ENCODE measurements at places on chromosomes 4 and X.

- no peak for DNase-seq
These were observed 170.9 kb downstream of the IL15 start for GRCh38 chr4:141807103-141807891.

- no peak for DNase-seq
These were observed 115.6 kb upstream of the NKX1-1 start for GRCh38 chr4:1521821-1522361.

DNA sequence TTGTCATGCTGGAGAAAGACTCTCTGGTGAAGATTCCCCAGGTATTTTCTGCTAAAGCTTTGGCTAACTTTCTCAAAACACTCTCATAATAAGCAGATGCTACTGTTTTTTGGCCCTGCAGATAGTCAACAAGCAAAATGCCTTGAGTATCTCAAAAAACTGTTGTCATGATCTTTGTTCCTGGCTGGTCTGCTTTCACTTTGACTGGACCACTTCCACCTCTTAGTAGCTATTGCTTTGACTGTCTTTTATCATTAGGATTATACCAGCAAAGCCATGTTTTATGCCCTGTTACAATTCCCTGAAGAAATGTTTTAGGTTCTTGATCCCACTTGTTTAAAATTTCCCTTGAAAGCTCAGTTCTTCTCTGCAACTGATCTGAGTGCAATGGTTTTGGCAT lies 231.5 kb downstream of the SLC7A11 start:
- no peak for DNase-seq

GRCh38 chrX:68901519-68901918 lies 72.7 kb downstream of the EFNB1 start:
- no peak for DNase-seq

DNA sequence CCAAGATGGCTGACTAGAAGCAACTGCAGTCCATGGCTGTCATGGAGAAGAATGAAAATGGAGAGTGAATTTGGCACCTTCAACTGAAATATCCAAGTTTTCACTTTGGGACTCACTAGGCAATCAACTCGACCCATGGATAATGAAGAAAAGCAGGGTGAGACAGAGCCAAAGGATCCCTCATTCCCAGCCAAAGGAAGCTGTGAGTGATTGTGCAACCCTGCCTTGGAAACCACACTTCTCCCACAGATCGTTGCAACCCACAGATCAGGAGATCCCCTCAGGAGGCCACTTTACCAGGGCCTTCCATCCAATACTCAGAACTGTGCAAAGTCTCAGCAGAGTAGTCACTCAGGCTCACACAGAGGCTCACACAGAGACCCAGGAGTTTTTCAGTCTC lies 4.5 kb downstream of the CFAP299 start:
- no peak for DNase-seq

- DNase-seq = no peak
These were observed 52.0 kb downstream of the RASL11B start for GRCh38 chr4:52914051-52914605.

DNA sequence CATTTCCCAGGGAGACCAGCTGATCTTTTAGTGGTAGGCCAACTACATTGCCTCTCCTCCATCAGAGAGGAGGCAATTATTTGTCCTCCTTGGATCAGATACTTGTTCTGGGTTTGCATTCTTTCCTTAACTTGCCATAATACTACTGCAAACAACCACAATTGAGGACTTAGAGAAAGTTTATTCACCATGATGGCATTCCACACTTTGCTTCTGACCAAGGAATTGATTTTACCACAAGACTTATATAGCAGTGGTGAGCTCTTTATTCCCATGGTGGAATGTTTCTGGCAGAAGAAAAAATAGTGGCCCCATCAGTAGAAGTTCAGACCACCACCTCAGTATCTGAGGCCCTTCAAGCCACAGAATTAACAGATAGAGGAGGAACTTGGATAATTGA lies 123.9 kb upstream of the PPP3CA start:
- DNase-seq = no peak

DNA sequence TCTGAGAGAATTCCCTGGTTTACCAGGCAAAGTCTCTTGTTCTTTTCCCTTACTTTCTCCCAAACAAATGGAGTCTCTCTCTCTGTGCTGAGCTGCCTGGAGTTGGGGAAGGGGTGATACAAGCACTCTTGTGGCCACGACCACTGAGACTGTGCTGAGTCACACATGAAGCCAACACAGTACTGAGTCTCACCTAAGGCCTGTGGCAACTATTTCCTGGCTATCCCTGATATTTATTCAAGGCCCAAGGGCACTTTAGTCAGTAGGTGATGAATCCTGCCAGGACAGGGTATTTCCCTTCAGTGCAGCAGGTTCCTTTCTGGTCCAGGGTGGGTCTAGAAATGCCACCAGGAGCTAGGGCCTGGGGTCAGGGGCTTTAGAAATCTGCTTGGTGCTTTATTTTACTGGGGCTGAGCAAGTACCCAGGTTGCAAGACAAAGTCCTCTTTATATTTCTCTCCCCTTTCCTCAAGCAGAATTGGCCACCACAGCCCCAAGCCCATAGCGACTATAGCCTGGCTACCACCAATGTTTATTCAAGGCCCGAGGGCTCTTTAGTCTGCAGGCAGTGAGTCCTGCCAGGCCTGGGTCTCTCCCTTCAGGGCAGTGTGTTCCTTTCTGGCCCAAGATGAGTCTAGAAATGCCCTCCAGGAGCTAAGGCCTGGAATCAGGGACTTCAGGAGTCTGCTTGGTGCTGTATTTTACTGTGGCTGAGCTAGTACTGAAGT lies 10.5 kb downstream of the ARL13A start:
- DNase-seq = no peak

- DNase-seq = no peak
These were observed 811 bp downstream of the FLNA start for GRCh38 chrX:154373340-154374306.

- DNase-seq = no peak
These were observed 102.0 kb upstream of the LSM6 start for GRCh38 chr4:146073517-146073916.

DNA sequence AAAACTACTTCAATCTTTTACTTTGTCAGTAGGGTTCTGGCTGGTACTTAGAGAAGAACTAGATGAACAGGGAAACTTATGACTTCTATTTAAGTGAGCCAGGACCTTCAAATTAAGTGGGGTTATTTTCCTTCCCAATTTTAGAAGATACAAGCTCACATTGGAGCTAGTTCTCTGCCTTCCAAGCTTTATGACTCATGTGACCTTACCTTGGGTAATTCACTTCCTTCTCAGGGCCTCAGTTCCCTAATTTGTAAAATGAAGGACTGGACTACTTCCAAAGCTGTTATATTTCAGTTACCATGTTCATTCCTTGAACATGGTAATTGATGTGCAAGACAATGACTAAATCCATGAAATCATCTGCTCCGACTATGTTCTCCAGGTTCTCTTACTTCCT lies 32.0 kb upstream of the DCX start:
- no peak for DNase-seq

- DNase-seq = no peak
These were observed 171.1 kb upstream of the TET2 start for GRCh38 chr4:104975617-104976016.

DNA sequence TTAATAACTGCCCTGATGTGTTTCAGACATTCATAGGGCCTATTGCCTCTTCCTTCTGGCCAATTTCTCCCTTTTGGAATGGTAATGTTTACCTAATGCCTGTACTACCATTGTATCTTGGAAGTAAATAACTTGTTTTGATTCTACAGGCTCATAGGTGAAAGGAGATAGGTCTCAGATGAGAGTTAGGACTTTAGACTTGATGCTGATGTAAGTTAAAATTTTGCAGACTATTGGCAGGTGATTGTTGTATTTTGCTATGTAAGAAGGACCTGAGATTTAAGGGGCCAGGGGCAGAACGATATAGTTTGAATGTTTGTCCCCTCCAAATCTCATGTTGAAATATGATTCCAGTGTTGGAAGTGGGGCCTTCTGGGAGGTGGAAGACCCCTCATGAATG lies 215.5 kb downstream of the SLC39A8 start:
- DNase-seq = no peak

DNA sequence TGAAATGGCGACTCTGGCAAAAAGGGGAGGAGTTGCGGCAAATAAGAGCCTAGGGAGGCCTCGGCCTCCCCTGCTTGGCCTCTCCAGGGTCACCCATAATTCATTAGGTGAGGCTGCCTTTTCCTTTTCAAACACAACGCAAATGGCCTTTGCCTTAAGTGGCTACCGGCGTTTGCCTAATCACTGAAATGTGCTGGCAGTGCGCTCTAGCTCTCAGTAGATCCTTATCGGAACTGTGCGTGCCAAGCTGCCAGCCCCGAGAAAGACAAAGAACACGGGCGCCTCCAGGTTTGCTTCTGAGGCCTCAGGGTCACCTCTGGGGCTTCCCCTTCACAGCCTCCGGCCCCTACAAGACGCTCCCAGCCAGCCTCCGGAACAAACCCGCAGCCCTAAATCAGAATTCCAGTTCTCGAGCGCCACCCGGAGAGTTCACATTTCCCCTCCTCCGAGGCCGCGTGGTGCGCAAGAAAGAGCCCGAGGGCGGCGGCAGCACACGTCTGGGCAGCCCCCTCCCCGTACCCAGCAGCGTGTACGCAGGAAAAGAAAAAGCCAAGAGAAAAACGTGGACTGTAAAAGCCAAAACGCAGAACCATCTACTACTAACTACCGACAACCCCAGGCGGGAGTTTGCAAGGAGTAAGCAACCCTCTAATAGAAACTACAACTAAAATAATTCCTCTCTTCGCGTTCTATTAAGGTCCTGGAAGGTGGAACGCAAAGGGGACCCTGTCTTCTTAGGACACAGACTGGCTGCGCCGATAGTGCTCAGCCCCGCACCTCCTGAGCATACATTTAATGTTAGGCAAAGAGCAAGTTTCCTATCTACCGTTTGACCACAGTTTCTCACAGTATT lies 76.5 kb upstream of the BCOR start:
- no peak for DNase-seq

GRCh38 chr4:27062256-27062655 lies 201.6 kb downstream of the STIM2 start:
- no peak for DNase-seq

DNA sequence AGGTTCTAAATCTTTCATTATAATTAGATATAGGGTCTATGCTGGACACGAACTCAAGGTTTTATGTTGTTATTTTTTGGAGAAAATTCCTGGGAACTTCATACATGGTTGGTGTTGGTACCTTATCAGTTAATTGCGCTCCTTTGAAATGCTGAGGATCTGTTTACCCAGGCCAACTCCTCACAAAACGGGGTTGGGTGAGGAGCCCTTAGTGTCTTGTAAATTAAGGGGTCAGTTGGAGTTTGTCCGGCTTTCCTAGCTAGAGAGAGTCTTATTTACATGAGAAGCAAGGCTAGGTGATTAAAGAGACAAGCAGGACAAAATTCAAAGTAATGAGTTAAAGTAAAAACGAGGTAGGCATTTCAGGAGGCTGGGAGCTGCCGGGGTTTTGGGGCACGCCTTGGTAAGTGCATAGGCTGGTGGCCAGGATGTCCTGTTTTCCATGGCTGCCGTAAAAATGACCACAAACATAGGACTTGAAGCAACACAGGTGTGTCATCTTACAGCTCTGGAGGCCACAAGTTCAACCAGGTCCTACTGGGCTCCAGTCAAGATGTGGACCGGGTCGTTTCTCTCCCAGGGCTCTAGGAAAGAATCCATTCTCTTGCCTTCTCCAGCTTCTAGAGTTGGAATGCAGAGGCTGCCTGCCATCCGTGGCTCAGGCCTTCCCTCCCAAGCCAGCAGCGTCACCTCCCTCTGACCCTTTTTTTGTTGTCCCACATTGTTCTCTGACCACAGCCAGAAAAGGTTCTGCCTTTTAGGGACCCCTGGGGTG lies 19.8 kb downstream of the PSAPL1 start:
- DNase-seq = no peak

DNA sequence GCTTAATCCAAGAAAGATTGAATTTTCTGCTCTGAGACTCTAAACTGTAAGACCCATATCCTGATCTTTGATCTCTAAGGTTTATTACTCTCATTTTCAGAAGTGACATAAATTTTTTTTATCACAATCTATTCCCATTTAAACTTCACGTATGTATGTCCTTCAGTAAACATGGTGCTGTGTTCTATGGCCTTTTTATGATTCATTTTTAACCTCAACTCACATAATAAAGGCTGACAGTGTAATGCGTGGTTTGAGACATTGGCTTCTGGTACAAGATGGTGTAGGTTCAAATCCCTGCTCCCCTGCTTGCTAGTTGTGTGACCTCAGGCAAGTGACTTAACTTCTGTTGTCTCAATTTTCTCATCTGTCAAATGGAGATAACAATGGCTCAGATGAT lies 306.0 kb upstream of the AADAT start:
- no peak for DNase-seq

DNA sequence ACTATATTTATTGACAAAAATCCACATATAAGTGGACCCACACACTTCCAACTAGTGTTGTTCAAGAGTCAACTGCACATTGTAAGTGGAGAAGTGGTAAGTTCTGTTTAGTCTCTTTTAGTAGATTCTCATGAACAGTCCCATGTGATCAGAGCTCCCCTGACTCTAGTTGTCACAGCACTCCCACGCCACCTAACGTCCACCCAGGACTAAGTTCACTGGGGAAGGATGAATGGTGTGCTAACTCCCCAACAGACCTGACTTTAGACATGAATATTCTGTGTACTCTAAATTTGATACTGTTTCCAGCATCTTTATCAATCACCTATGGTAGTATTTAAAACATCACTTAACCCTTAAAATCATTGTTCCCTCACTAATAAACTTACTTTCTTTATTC lies 59.8 kb downstream of the PACRGL start:
- no peak for DNase-seq

GRCh38 chr4:13240066-13240465 lies 244.1 kb downstream of the RAB28 start:
- DNase-seq = no peak

GRCh38 chrX:153521034-153521433 lies 3.6 kb downstream of the ATP2B3 start:
- DNase-seq = no peak
